Stimulated activated CD8-positive, alpha-beta memory T cell treated with anti-CD3 and anti-CD28 coated beads, Interleukin-7, amount 100 ng/mL, for 48 hours (primary cell): ENCODE measurements at places on chromosomes 13 and 19.

DNA sequence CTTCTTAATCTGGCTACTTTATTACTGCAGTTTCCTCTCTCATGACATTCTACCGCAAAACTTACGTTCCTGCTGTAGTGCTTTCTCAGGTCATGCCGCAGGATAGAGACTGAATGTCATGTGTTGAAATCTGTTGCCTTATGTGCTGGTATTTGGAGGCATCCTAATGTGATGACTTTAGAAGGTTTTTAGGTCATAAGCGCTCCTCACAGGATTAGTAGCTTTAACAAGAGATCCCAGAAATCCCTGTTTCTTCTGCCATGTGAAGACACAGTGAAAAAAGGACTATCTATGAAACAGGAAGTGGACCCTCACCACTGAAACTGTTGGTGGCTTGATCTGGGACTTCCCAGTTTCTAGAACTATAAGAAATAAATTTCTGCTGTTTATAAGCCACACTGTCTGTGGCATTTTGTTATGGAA is 209.3 kb downstream of the LACC1 start:
- no peak for DNase-seq

DNA sequence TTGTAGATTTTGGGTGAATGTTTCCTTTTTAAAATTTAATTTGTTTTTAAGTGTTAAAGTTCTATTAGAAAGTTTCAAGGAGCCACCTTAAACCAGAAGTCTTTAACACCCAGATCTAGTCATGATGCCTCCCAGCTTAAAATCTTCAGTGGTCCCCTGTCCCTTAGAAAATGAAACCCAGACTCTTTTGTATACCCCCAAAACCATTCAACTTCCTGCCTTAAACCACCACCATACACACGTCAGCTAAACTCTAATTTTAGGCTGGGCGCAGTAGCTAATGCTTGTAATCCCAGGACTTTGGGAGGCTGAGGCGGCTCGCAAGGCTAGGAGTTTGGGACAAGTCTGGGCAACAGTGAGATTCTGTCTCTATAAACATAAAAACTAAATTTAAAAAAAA is 37.9 kb downstream of the N4BP2L1 start:
- no peak for DNase-seq

DNA sequence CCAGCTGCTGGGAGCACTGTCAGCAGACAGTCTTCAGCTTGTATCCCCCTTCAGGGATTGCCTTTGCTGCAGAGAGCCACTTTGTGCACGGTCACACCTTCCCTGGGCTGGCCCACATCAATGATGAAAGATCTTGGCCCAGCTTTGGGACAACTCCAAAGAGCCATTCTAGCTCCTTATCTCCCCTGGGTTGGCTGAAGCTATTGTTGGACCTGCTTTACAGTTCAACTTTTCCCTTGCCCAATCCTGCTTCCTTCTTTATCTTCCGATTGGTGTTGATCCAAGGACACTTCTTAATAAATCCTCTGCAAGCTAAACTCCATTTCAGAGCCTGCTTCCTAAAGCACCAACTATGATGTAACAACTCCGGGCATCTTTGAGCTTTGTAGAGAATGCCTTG is 466.4 kb downstream of the KLF12 start:
- no peak for DNase-seq

DNA sequence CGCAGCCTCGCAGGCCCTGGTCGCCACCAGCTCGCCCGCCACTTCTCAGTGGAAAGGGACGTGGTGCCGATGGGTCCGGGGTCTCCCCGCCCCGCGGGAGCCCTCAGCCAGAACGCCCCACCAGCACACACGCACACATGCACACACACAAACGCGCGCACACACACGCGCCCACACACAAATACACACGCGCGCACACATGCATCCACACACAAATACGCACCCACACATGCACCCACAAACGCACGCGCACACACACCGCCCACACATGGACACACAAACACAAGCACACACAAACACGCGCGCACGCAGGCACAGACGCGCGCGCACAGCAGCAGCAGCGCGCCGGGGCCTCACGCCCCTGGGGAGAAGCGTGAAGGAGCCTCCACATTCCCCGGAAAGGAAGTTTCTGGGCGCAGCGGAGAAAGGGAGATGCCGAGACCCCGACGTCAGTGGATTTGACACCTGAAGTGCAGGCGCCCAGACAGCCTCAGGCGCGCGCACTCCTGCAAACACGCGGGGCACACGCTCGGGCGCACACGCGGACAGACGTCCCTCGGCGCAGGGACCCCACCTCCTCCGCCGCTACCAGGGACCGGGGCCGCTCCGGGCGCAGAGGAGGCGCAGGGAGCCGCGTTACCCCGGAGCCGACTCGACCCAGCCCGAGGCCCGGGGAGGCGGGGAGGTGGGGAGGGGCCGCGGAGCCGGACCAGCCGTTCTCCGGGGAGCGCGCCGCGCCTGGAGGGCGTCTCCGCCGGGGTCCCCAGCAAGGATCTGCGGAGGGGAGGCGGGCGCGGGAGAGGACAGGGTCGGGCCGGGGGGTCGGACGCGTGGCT is 622 bp downstream of the RASA3 start:
- DNase-seq: no peak

DNA sequence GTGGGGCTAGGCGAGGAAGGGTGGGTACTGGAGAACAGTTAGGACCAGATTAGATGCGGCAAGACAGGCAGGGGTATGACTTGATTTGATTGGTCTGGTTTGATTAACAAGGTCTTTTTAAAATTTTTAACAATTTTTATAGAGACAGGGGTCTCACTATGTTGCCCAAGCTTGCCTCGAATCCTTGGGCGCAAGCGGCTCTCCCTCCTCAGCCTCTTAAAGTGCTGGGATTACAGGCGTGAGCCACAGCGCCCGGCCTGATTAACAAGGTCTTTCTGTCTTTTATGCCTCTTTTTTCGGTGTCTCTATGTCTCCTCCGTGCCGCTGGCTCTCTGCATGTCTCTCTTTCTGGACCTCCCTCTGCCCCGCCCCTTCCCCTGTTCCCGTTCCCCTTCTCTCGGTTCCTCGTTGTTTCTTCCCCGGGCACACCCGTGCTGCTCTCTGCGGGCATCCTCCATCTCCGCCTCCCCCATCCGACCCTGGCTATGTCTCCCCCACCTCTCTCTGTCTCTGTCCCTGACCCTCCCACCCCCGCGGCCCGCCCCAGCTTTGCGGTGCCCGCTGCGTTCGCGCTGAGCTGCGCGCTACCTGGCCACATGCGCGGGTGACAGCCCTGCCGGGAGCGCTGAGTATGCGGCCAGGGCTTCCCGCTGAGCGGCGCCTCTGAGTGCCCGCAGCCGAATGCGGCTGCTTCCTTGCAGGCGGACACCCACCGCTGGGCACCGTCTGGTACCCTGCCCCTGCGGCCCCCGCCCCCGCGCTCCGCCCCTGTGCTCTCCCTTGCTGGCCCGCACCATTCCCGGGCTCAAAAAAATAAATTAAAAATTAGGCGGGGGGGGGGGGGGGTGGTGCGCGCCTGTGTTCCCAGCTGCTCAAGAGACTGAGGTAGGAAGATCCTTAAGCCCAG is 8.1 kb upstream of the SDHAF1 start:
- no peak for DNase-seq
